ENCODE measurements at places on chromosomes 7 and 10. TPM values are rescaled to one million over a fixed set of nuclear protein-coding genes. Genes with fewer than 3 reads are reported as not detected.

Gene PSD
- total RNA-seq, result 0.46 TPM

Gene HOXA11
- total RNA-seq, result 3.9 TPM

Gene ENKUR
- not detected for total RNA-seq

Gene SPDYE5
- total RNA-seq, result not detected

Gene LRRC17
- total RNA-seq, result 1,308 TPM

Gene CLDN3
- not detected for total RNA-seq

- no peak for DNase-seq
Measured at GRCh38 chr7:101833799-101834198, 16.4 kb downstream of the CUX1 start.

- no peak for DNase-seq
Measured at GRCh38 chr10:126208726-126209302, 179.5 kb downstream of the ADAM12 start.

DNA sequence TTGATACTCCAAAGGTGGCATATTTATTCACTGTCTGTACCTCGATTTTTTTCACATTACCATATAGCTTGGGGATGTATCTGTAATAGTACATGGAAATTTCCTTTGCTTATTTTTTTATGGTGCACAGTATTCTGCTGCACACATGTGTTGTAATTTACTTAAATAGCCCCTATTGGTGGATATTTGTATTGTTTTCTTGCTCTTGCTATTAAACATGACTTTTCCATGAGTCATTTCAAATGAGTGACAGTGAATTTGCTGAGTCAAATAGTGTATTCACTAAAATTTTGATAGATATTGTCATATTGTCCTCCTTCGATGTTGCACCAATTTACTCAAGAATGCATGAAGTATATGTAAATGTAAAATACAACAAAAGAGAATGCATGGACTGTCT, 122.7 kb upstream of the STEAP4 start:
- peak; percentile 3 for DNase-seq

DNA sequence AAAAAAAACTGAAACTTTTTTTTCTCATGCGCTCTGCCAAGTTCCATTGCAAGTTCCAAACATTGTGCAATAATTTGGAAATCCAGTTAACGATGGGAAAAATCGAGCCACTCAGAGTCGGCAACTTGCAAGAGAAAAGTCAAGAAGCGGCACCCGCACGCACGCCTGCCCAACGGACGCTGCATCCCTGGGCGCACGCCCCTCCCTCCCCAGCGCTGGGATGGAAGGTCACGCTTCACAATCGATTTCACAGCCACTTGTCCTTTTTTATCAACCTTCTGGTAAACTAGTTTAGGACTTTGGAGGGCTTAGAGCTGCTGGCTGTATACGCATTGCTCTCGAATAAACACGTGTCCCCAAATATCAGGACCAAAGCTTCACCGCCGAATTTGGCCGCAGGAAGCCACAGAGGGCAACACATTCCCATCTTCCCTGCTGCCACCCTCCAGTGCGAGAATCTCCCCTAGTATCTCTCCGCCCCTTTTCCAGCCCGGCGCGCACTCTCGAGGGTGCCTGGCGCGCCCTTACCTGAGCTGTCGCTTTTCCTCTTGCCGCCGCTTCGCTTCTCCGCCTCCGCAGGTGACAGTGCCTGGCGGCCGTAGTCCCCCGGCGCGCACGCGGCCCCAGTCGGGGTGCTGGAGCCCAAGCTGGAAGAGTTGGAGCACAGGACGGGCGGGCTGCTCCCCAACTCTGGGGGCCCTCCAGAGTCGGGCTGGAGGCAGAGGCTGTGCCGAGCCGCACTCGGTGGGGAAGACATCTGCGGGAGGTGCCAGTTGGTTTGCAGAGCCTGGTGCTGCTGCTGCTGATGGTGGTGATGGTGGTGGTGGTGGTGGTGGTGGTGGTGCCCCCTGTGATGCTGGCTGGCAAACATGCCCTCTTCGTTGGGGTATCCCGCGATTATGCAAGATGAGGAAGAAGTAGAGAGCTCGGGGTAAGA, 857 bp downstream of the MEOX2 start:
- DNase-seq, result peak; percentile 44

All from LHCN-M2 (cell line).